Stimulated activated CD4-positive, alpha-beta T cell treated with anti-CD3 and anti-CD28 coated beads, Interleukin-2, amount 100 ng/mL, for 4 hours (primary cell): ENCODE measurements at places on chromosomes 11 and 22.
A peak's percentile ranks its signal among the peaks of the same experiment; 100 is the strongest.

GRCh38 chr11:66289548-66290329 lies 796 bp upstream of the YIF1A start:
- DNase-seq = peak; percentile 69

- DNase-seq = no peak
These were observed 101.1 kb downstream of the GRIK4 start for GRCh38 chr11:120612513-120613263.

GRCh38 chr11:106728379-106728778 lies 289.9 kb downstream of the GUCY1A2 start:
- no peak for DNase-seq

- DNase-seq = no peak
These were observed 8.7 kb downstream of the OR51B4 start for GRCh38 chr11:5293028-5293427.
